NCI-H1092 treated with DMSO at 0.1 percent for 48 hours (cell line): ENCODE measurements at places on chromosomes 16 and 17.

GRCh38 chr17:1714427-1714979 is 4.3 kb upstream of the TLCD2 start:
- no peak for DNase-seq

DNA sequence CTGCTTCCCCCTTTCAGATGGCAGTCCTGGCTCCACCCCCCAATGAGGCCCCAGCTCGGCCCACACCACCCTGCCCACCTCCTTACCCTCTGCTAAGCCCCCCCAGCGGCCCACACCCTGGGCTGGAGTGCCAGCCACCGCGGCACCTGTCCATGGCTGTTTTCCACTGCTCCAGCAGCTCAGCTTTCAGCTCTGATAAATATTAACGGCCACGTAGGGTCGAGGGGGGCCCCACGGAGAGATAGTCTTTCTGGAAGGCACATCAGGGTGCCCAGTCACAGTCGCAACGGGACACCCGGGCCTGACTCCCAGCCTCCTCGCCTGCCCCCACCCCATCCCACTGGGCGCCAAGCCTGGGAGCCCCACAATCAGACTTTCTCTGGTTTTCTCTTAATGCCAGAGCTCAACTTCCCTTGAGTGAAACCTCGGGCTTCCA is 46.5 kb upstream of the CIBAR2 start:
- DNase-seq, result no peak

DNA sequence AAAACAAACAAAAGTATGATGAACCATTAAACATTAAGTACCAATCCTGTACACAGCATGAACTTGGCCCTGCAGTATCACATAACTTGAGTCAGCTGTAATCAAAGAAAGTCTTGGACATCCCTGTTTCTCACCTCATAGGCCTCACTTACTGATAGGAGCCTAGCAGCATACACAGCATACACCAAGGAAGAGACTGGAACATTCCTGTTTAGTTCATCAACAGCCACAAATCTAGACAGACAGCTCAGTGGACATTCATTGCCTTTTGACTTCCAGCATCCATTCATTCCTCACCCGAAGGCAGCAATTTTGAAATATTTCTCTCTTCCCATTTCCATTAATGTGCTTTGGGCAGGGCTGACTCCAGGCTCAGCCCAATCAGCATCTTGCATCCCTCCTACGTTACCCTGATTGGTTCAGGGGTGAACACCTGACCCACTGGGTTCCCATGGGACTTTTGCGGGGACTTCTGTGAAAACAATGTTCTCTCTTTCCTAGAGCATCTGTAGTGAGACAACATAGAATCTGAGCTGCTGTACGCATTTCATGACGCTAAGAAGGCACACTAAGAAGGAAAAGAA is 336.7 kb upstream of the ZFHX3 start:
- no peak for DNase-seq

GRCh38 chr17:55254375-55254774 is 10.4 kb upstream of the HLF start:
- DNase-seq, result no peak

GRCh38 chr16:4075534-4075933 is 40.7 kb downstream of the ADCY9 start:
- DNase-seq, result no peak

- DNase-seq, result no peak
Observed at GRCh38 chr16:56190677-56191155, 573 bp upstream of the GNAO1 start.

GRCh38 chr16:50153596-50154419 is 702 bp downstream of the TENT4B start:
- no peak for DNase-seq

DNA sequence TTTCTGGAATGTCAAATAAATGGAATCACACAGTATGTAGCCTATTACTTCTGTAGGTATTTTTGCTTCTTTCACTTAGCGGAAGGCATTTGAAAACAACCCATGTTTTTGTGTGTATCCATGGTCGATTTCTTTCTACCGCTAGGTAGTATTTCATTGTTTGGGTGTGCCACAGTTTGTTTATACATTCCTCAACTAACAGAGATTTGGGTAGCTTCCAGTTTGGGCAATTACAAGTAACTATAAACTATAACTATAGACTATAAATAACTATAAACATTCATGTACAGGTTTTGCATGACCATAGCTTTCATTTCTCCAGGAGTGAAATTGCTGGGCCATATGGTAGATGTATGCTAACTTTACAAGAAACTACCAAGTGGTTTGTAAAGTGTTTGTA is 40.1 kb downstream of the LYRM9 start:
- no peak for DNase-seq

GRCh38 chr17:3886776-3887175 is 6.1 kb downstream of the CAMKK1 start:
- no peak for DNase-seq

- DNase-seq, result no peak
Observed at GRCh38 chr17:62767997-62768396, 40.1 kb downstream of the MARCHF10 start.

GRCh38 chr16:60882816-60883215 is 1153.4 kb downstream of the CDH8 start:
- DNase-seq, result no peak

- peak; percentile 90 for DNase-seq
Observed at GRCh38 chr17:44872131-44872768, 24.6 kb downstream of the HIGD1B start.

DNA sequence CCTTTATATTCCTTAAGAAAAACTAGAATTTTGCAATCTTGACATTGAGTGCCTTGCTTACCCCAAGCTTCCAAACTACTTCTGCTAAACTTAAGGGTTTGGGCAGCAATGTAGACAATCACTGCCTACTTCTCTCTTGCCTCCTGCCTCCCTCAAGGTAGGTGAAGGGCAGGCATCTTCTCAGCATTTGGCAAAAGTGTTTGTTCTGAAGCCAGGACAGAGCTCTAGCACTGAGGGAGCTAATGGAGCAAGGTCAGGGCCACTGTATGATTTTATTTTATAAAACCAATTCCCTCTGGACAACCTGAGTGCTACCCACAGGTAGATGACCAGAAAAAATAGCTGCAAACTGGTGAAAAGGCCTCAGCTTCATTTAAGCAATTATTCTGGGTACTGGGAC is 111.8 kb downstream of the IRX3 start:
- DNase-seq, result peak; percentile 59

GRCh38 chr17:75571197-75571884 is 16.3 kb upstream of the MYO15B start:
- no peak for DNase-seq

GRCh38 chr17:76926237-76926866 is 58.1 kb downstream of the MGAT5B start:
- DNase-seq, result no peak

DNA sequence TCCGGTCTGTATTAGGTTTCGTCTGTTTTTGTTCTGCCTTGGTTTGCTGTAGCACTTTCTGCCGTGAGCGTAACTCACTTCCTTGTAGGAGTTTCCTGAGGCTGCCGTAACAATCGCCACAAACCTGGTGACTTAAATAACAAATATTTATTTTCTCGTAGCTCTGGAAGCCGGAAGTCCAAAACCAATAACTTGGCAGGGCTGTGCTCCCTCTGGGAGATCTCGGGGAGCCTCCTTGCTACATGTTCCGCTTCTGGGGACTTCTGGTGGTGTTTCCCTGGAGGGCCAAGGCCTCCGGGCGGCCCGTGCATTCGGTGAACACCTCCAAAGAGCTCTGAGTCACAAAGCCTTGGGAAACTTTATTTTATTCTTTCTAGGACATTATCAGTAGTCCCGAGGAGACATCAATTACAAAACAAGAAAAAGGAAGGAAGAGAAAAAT is 6.8 kb upstream of the WDR45B start:
- DNase-seq, result no peak

- no peak for DNase-seq
Observed at GRCh38 chr16:30377050-30377811, 2.6 kb downstream of the MYL11 start.

DNA sequence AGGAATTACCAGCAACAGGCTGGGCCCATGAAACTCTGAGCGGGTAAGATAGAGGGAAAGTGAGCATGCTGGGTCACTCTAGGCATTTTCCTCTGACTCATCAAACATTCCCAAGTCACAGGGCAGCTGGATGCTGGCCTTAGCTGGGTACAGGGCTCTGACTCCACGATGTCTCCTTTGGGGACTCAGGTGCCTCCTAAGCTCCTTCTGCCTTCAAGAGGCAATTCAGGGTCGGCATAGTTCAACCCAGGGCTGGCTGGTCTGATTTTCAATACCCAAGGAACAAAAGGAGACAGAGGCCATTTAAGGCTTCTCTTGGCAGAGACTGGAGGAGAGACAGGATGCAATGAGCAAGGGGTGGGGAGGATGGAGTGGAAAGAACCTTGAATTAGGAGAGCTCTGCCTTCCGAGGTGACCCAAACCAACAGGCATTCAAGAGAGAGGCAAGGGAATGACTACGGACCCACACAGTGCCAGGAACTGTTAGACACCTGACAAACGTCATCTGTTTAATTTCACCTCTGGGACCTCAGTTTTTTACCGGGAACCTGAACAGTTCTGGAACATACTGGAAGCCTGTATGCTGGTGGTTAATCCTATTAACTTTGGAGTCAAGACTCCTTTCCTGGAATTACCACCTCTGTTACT is 910 bp downstream of the WBP2 start:
- no peak for DNase-seq

GRCh38 chr16:30761427-30761927 is 385 bp downstream of the CFAP119 start:
- DNase-seq, result peak; percentile 37

- no peak for DNase-seq
Observed at GRCh38 chr16:55408661-55409060, 70.3 kb upstream of the MMP2 start.
